ENCODE measurements at places on chromosomes 4 and X. TPM values are rescaled to one million over a fixed set of nuclear protein-coding genes. Genes with fewer than 3 reads are reported as not detected.

DNA sequence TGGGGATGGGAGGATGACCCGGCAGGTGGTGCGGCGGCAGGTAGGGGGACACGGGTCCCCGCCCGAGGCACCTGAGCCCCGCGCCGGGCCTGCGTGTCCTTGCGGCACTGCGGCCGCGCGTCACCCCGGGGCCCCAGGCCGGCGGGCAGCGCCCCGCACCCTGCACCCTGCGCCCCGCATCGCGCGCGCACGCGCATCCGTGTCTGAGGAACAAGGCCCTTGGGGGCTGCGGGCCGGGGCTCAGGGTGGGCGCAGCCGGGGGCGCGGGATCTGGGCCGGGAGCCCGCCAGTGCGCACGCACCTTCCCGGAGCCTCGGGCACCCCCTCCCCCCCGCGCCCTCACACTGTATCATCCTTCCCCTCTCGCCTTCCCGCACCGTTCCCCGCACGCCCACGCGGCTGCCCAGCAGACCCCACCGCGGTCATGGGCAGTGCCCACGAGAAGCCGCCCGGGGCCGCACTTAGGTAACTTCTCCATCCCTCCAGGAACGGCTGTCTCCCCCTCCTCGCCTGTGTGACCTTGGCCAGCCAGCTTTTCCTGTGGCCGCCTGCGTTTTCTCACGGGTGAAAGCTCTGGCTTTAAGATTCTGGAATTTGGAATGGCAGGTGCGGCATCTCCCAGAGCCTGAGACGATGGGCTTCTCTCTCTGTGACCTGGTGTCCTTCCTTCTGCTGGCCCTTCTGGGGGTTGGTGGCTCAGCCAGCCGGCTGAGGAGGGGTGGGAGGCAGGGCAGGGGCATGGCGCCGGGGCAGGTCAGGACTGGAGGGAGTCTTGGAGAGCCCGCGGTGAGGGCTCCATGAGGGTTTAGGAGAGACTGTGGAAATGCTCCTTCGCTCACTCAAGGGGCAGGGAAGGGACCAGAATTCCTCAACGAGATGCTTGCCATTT is 748 bp downstream of the ATP2B3 start:
- no peak for DNase-seq

- DNase-seq = no peak
These were observed 4.8 kb upstream of the UBE2D3 start for GRCh38 chr4:102832105-102832504.

The HSFX1 gene
- 0.63 TPM for total RNA-seq

GRCh38 chrX:10502961-10503360 is 117.4 kb downstream of the MID1 start:
- no peak for DNase-seq

The GAGE12J gene
- total RNA-seq = not detected

Data from H1 (cell line).